ENCODE measurements at places on chromosomes 4 and X.

DNA sequence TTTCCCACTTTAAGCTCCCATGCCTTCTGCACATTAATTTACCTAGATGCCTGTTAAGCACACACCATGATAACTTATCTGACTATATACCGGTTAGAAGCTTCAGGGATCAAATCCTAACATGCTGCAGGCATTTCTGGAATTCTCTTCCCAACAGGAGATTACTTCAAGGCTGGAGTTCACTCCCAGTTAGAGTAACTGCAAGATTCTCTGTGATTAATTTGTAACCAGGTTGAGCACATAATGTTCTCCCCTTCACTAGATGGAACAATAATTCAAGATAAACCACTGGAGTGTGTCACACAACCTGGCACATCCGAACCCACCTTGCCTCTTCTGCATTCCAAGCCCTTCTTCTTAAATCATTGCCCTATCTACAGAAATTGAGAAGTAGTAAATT is 11.8 kb upstream of the UGT2A3 start:
- no peak for DNase-seq

DNA sequence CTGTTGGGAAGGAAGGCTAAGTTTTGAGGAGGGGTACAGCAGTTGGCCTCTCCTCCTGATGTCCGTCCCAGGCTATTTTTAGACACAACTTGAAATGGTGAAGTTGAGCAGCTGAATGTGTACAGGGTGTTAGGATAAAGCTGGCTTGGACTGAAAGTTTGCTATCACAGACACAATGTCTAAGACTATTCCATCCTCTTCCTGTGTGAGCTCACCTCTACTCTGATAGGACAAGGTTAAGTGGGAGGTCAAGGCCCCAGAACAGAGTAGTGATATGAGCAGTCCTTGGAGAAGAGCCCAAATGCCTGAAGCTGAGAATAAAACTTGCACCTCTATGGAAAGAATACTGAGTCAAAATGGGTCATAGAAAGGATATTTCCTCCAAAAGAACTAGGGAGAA is 4.1 kb downstream of the ATP1B4 start:
- DNase-seq: no peak

- no peak for DNase-seq
These were observed 50.3 kb downstream of the STK32B start for GRCh38 chr4:5101571-5101970.

- DNase-seq: no peak
These were observed 174.8 kb upstream of the GLRA2 start for GRCh38 chrX:14354521-14354920.

GRCh38 chr4:128322311-128322710 is 34.7 kb upstream of the PGRMC2 start:
- DNase-seq: no peak

Data from activated T-helper 9 cell treated with anti-CD3 and anti-CD28 coated beads, Interleukin-2, amount 50 U/mL, for 16 hours (primary cell).